ENCODE measurements at places on chromosomes 6 and 20. TPM values are rescaled to one million over a fixed set of nuclear protein-coding genes. Genes with fewer than 3 reads are reported as not detected.

The OR12D3 gene
- total RNA-seq = not detected

The LY6G6F gene
- not detected for total RNA-seq

The MYLK2 gene
- total RNA-seq = 1.7 TPM

The HLA-DQA1 gene
- total RNA-seq = 16.0 TPM

The MOXD1 gene
- 123 TPM for total RNA-seq

The CYP39A1 gene
- 13.3 TPM for total RNA-seq

The HMGA1 gene
- 12.4 TPM for total RNA-seq

The GFOD1 gene
- total RNA-seq = 13.7 TPM

The BIRC7 gene
- not detected for total RNA-seq

The HRH3 gene
- 0.16 TPM for total RNA-seq

The BPIFA1 gene
- total RNA-seq = not detected

DNA sequence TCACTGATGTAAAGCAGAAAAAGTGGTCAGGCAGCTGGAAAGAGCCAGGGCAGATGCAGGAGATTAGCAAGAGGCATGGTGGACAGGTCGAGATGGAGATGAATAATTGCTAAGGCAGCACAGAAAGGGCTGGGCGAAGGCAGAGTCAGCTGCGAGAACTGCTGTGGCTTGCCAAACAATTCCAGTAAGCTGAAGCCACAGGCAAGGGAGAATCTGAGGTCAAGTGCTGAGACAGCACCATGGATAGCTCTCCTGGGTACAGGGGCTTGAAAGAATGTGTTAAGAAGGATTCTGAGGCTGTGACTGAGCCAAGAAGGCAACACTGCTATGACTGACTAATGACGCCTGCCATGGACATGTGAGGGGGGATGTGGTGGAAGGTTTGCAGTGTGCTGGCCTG, 220.8 kb upstream of the FOXA2 start:
- no peak for DNase-seq

DNA sequence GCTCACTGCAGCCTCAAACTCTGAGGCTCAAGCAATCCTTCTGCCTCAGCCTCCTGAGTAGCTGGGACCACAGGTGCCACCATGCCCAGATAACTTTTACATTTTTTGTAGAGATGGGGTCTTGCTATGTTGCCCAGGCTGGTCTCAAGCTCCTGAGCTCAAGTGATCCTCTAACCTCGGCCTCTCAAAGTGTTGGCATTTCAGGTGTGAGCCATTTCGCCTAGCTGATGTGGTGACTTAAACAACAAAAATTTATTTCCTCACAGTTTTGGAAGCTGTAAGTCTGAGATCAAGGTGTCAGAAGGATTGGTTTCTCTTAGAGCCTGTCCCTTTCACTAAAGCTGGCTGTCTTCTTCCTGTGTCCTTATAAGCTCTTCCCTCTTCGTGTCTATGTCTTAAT, 15.0 kb upstream of the JARID2 start:
- no peak for DNase-seq

DNA sequence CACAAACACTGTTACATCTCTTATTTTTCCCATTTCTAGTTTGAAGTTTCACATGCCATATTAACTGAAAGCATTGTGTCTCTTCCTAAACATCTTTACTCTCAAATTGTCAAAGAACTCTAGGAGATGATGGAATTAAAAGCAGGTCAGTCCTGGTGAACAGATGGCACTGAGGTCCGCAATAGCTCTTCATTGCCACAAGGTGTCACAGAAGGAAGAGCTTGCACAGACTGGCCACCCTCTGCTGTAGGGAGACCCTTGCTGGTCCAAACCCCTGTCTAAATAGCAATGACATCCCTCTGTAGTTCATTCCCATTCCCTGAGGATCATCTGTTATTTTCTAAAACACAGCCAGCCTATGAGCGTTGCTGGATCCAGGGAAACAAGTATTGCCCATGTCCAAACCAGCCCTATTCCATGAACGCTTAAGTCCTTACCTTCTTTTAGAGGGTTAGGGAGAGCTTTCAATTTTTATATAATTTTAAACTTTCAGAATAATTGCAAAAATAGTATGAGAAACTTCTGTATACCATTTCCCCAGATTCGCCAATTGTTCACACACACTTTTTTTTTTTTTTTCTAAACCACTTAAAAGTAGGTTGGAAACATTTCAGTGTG, 10.1 kb upstream of the HDAC2 start:
- no peak for DNase-seq

GRCh38 chr6:41732591-41733359, 2.6 kb downstream of the TFEB start:
- DNase-seq = no peak

- DNase-seq = no peak
These were observed 93.7 kb downstream of the UBE3D start for GRCh38 chr6:82971877-82972460.

GRCh38 chr6:29747688-29748250, 24.5 kb downstream of the HLA-F start:
- DNase-seq = no peak

- DNase-seq = no peak
These were observed 64.2 kb upstream of the FLRT3 start for GRCh38 chr20:14401479-14402138.

DNA sequence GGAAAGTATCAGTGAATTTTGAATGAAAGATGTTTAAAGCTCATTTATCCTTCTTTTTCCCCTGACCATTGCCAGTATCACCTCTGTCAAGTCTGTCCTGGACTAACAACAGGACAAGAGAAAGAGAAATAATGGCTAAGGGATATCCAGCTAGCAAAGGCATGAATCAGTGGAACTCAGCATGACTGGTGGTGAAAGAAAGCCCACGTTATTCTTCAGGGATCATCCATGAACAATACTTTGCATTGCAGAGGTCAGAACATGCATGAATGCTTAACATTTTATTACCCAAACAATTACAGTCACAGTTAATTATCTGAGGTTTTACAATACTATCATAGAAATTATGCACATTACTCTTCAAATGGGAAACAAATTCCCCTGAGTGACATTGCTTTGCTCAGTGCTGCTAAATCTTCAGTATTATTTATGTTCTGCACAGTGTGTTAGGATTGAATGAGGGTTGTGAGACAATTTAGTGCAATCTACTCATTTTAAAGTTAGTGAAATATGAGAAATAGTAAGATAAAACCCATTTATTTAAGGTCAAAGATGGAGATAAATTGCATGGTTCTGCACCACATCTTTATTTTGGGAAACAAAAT, 350.7 kb downstream of the KHDRBS2 start:
- no peak for DNase-seq

GRCh38 chr6:111898452-111898851, 25.2 kb upstream of the FYN start:
- no peak for DNase-seq

DNA sequence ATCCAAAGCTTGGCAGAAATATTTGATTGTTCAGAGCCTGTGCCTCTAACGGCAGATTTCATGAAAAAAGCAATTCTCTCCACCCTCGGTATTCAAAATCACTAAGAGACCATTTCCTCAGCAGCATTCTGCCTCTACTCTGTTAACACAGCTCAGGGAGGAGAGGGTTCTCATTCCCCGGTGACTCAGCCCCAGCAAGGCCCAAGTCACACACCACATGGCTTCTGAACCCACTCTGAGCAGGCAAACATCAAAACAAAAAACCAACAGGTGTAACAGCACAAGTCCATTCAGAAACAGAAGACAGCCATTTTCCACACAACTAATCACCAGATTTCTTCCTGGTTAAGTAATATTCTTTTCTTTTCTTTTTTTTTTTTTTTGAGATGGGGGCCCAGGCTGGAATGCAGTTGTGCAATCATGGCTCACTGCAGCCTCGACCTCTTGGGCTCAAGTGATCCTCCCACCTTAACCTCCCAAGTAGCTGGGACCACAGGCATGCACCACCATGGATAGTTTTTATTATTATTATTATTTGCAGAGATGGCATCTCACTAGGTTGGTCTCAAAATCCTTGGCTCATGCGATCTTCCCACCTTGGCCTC, 55.4 kb downstream of the GFOD1 start:
- no peak for DNase-seq

DNA sequence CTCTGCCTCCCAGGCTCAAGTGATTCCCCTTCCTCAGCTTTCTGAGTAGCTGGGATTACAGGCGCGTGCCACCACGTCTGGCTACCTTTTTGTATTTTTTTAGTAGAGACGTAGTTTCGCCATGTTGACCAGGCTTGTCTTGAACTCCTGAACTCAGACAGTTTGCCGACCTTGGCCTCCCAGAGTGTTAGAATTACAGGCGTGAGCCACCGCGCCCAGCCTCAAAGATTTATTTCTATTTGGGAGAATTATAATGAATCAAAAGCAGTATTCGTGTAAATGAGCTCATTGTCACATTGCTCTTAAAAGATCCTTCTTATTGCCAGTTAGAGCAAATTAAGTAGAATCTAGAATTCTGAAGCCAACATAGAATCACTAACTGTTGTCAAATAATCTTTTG, 9.4 kb upstream of the ZNF343 start:
- DNase-seq = no peak

GRCh38 chr20:6075428-6076219, 21.8 kb upstream of the LRRN4 start:
- no peak for DNase-seq

DNA sequence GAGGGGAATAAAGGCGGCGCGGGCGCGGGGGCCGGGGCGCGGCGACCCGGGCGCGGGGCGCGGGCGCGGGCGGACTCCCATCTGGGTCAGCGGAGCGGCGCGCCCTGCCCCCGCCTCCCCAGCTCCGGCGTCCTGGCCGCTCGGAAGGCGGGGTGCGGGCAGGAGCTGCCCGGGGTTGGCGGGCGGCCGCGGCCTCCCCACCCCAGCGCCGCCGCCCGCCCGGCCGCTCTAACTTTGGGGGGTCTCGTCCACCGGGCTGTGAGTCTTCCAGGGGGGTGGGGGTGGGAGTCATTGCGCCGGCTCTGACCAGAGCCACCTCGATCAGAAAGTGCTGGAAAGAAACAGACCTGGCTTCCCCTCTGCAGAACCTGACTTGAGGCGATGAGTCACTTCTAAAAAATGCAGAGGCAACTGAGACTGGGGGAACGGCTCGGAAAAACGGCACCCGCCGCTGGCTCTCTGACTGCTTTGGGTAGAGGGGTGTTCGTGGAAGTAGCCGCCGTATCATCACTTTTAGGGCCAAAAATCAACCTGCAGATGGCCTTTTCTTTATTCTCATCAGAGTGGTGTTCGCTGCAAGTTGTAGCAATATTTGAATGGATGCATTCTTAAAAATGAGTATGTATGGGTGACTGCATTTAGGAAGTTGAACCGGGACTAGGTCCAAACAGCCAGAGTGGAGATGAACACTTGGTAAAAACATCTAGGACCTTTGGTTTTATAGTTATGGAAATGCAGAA, 667 bp downstream of the CAP2 start:
- peak; percentile 48 for DNase-seq

- no peak for DNase-seq
These were observed 384.1 kb downstream of the GRIK2 start for GRCh38 chr6:101777646-101778045.

- no peak for DNase-seq
These were observed 99.9 kb upstream of the RIN2 start for GRCh38 chr20:19658137-19658536.

DNA sequence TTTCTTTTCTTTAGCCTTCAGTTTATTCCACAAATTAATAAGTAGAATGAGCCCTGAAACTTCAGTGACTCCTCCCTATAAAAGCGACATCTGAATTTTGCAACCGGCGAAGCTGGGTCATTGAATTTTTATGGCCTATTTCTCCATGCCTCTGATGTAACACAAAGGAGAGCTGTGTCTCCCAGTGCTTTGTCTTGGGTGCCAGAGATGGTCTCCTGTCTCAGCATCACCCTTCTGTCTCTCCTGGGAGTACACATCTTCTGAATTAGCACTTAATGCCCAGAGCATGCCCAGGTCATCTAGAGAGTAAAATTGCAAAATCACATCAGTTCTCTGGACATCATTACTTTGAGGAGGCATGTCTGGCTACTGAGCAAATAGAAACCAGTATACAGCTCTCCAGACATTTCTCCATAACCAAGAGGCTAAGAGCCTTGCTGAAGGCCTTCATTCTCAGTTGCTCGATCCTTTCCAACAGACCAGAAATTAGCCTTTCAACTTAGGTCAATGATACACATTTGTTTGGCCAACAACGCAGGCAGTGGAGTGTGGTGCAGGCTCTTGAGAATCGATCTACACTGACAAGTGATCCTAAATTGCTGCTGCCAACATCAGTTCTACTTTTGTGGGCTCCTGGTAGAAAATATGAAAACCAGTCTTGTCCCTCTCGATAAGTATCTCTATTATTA, 176.0 kb upstream of the FOXQ1 start:
- no peak for DNase-seq

DNA sequence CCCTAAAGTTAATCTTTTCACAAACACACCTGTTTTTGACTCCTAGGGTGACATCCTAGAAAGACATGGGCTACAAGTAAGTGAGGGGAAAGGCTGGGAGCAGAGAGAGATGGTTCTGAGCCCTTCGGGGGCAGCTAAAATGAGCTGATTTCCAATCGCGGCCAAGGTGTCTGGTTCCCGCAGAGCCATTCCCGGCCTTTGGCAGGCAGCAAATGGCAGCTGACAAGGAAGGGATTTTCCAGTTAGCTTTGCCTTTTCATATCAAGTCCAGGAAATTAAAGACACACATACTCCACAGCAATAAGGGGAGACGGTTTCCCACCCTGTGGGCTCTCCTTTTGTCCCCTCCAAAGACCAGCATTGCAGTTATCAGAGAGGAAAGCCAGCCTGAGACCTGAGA, 228.5 kb downstream of the ZMYND8 start:
- no peak for DNase-seq

GRCh38 chr6:156827382-156827781, 50.2 kb downstream of the ARID1B start:
- no peak for DNase-seq

GRCh38 chr6:41623330-41623729, 14.9 kb upstream of the MDFI start:
- no peak for DNase-seq

DNA sequence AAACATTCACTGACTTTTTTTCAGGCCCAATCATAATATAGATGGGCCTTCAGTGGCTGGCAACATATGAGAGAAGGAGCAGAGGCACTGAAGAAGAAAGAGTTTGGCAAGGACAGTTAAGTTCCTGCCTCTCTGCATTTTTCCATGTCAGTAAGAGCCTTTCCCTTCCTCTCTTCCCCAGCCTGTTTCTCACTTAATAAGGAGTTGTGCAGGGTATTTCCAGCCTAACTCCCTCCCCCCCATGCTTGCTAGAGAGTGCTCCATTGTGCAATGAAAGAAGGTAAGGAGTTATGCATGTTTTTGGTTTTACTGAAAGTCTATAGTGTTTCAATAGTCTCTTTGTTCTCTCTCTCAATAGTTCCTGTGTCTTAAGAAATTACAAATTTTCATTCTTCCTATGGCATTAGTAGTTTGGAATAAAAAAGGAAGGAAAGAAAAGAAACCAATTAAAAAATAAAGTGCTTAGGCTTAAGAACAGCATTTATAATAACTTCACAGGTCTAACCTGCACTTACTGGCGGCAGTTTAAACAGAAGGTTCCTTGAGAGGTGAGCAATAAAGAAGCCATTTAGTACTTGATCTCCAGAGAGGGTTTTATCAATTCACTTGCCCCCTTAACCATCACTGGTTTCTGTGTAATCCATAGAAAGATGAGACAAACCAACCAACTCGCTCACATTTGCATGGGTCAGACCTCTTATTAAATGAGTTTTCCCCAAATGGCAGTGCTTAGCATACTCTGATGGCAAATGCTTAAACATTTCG, 251.1 kb downstream of the PTPRT start:
- no peak for DNase-seq

- no peak for DNase-seq
These were observed 129.8 kb upstream of the FOXQ1 start for GRCh38 chr6:1181939-1182605.
